ENCODE measurements at places on chromosomes 7 and 10.

- DNase-seq, result no peak
Observed at GRCh38 chr7:44244282-44244681, 43.5 kb downstream of the YKT6 start.

- no peak for DNase-seq
Observed at GRCh38 chr7:85004402-85004801, 182.5 kb downstream of the SEMA3D start.

GRCh38 chr7:32611201-32612099, 116.2 kb downstream of the AVL9 start:
- no peak for DNase-seq

- DNase-seq, result no peak
Observed at GRCh38 chr10:61943674-61944378, 42.3 kb downstream of the ARID5B start.

GRCh38 chr7:106177300-106177690, 65.2 kb upstream of the SYPL1 start:
- DNase-seq, result no peak

GRCh38 chr7:55623617-55624016, 51.3 kb upstream of the VOPP1 start:
- DNase-seq, result no peak

GRCh38 chr10:97454330-97455036, 8.5 kb downstream of the ZDHHC16 start:
- DNase-seq, result no peak

DNA sequence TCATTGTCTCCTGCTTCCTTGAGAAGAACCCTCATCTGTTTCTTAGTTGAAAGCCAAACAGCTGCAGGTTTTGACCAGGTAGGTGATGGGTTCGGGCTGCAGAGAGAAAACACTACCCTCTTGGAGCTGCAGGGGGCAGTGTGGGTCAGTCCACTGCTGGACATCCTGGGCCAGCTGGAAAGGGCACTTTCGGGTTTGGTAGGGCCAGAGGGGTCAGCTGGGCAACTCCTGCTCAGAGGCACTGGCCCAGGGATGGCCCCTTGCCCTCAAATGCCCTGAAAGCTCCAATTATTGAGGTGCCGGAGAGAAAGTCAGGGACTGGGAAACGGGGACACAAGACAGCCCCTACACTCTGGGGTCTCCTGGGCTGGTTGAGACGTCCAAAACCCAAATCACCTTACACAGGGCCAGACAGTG, 90.7 kb downstream of the MKI67 start:
- peak; percentile 51 for DNase-seq

GRCh38 chr7:127766831-127767459, 115.0 kb downstream of the SND1 start:
- DNase-seq, result no peak

DNA sequence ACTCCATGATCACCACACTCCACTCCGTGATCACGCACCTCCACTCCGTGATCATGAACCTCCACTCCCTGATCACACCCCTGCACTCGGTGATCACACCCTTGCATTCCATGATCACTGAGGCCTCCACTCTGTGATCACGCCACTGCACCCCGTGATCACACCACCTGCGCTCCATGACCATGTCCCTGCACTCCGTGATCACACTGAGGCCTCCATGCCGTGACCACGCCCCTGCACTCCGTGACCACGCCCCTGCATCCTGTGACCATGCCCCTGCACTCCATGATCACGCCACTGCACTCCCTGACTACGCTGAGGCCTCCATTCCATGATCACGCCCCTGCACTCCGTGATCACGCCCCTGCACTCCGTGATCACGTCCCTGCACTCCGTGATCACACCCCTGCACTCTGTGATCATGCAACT, 27.1 kb downstream of the STK32C start:
- DNase-seq, result no peak

DNA sequence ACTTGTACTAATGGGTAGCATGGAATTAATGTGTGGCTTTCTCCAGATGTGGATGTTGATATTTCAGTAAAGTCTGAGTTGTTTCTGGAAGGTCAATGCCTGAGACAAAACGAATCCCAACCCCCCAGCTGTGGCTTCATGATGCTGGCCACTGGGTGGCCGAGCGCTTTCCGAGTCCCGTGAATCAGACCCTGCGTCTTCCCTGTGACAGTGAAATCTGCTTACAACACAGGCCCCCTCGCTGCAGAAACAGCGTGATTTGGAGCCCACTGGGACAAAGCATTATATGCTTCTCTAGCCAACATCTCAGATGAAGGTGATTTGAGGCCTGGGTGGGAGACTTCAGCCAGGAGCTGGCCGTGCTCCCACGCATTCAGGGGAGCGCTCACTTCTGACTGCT, 124.7 kb downstream of the WDR37 start:
- no peak for DNase-seq

GRCh38 chr7:48414011-48414732, 242.9 kb downstream of the ABCA13 start:
- no peak for DNase-seq

DNA sequence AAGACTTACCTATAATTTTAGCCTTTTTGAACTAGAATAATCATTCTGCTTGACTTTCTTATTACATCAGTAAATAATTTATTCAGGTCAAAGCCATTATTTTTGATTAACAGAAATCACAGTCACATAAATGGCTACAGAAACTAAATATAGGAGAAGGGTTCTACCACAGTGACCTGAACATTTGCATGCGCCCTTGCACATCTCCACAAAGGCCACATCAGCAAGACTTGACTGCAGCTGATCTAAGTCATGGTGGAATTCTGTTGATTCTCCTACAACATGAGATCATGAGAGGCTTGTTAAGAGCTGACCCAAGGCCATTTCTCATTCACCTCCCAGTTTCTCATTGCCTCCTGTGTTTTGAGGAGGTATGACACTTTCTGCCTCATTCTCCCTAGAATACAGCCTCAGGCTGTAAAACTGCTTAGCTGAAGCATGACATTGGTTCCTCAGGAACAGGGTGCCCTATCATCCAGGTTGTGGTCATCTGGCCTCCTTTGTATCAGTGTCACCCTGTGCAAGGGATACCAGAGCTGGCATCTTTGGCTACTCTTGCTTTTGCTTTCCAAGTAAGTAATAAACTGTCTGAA, 6.7 kb upstream of the IMMP2L start:
- DNase-seq, result no peak

GRCh38 chr7:137661634-137662033, 185.1 kb downstream of the DGKI start:
- no peak for DNase-seq

DNA sequence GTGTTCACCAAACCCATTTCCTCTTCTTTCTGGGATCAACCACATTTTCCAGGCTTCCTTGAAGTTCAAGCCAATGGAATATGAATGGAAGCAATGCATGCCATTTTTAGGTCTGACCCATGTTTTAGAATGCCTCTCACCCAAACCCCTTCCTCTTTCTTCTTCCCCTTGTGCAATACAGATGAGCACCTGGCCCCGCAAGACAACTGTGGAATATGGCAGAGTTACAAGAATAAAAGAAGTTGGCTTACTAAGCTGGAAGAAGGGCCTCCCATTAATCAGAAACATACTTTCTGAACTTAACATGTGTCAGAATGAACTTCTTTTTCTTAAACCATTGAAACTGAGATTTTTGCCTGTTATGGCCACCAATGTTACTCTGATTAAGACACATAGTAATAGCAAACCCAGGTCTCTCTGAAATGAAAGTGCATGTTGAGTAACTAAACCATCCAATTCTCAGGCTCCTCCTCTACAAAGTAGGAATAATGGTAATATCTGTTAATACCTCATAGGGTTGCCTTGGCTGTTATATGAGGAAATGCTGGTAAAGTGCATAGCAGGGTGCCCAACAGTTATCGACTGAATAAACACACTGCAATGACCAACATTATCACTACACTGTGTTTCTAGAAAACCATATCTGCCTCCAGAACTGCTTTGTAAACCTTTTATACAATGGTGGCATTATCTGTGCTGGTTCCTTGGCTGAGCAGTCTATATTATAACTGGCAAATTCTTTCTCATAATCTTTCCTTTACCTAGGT, 382.2 kb upstream of the NRP1 start:
- no peak for DNase-seq

GRCh38 chr7:128815289-128815942, 14.8 kb upstream of the FLNC start:
- DNase-seq, result no peak

GRCh38 chr7:116652793-116653192, 19.2 kb upstream of the MET start:
- no peak for DNase-seq

GRCh38 chr7:115822380-115822779, 208.2 kb downstream of the TFEC start:
- DNase-seq, result no peak

- no peak for DNase-seq
Observed at GRCh38 chr10:51640120-51640819, 59.1 kb downstream of the CSTF2T start.

- DNase-seq, result no peak
Observed at GRCh38 chr10:74282151-74282847, 131.3 kb downstream of the ADK start.

- DNase-seq, result no peak
Observed at GRCh38 chr10:61285749-61286148, 167.4 kb downstream of the TMEM26 start.

DNA sequence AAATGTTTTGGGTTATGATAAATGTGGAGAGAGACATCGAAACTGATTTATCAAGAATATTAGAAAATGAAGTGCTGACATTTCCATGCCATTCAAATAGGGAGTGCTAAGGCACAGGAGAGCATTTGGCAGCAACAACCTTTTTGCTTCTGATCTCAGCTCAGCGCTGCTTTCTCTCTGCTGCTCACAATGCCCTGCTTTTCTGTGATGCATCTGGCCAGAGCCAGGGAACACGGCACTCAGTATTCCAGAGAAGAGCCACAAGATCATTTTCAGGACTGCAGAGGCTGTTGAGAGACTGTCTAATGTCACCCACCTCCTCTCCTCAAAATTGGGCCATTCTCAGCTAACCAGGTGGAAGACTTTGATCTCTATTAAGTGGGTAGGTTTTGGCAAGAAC, 28.1 kb downstream of the INSYN2A start:
- DNase-seq, result no peak

DNA sequence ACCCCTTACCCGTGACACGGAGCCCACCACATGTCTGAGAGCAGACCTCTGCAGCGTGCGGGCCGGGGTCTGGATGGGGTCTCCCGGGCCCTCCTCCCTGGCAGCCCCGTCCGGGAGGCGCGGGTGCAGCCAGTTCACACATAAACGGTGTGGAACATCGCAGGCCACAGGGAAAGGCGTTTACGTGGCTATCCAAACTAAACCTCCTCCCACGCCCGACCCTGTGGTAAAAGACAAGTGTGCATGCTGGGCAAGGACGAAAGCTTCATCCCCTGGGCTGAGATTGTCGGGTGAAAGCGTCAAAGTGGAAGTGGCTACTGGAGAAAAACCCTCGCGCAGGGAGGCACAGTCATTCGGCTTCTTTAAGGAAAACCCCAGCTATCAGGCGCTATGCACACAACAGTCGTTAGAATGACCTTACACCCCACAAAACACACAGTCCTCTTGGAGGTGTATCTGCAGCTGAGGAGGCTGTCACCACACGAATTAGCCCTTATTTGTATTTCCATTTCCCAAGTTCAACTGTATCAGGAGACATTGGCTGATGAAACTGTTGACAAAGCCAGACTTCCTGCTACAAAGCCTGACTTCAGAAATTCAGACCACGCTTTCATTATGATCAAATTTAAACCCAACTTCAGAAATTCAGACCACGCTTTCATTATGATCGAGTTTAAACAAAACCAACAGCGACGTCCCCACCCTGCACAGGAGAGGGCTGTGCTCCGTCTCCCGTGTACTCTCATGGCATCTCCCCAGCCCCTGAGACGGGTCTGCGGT, 15.3 kb downstream of the GPER1 start:
- no peak for DNase-seq

DNA sequence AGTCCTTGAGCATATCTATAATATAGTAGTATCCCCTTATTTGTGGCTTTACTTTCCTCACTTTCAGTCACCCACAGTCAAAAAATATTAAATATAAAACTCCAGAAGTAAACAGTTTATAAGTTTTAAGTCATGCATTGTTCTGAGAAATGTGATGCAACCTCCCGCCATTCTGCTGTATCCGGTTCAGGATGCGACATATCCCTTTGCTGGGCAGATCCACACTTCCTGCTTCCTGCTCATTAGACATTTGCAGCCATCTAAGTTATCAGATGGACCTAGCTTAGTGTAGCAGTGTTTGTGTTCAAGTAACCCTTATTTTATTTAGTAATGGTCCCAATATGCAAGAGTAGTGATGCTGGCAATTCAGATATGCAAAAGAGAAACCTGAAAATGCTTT, 38.9 kb upstream of the BMS1 start:
- no peak for DNase-seq

- no peak for DNase-seq
Observed at GRCh38 chr7:144769352-144769751, 66.5 kb downstream of the TPK1 start.

DNA sequence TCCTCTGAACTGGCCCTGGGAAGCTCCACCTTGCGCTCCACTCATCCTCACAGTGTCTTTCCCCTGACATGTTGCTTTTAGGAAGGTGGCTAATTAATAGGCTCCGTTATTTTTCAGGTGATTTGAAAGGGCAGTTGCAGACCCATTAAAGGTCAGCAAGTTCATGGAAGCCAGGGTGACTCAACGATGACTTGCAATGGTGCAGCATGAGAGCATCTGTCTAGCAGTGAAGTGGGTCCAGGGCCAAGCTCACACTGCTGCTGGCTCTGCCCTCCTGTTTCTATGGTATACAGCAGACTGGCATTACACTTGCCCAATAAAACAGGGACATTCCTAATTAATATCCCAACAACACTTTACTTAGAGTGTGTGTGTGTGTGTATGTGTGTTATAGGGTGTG, 68.8 kb upstream of the WDR11 start:
- no peak for DNase-seq

GRCh38 chr7:106812027-106812643, 52.9 kb upstream of the PIK3CG start:
- no peak for DNase-seq

GRCh38 chr10:98224996-98225395, 43.0 kb downstream of the LOXL4 start:
- DNase-seq, result no peak

DNA sequence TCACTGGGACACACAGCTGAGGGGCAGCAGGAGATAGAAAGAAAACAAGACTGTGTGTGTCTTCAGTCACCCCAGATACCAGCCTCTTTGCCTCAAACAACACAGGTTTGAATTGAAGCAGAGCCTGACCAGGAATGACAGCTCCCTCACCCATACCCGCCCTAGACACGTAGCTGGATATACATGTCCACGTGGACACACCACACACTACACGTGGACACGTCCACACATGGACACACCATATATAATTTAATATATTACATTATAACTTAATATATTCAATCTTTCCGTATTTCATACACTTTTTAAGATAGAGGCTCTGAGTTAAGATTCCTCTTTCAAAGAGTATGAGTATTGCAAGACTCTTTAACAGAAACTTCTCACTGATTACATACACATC, 11.3 kb downstream of the GDF2 start:
- DNase-seq, result no peak

- DNase-seq, result no peak
Observed at GRCh38 chr7:155456738-155457543, 988 bp upstream of the EN2 start.

- no peak for DNase-seq
Observed at GRCh38 chr10:4847561-4848355, 21.8 kb downstream of the AKR1E2 start.

All from stimulated activated CD8-positive, alpha-beta memory T cell treated with anti-CD3 and anti-CD28 coated beads, Interleukin-7, amount 100 ng/mL, for 1 hour (primary cell).